ENCODE measurements at places on chromosomes 4 and X.

DNA sequence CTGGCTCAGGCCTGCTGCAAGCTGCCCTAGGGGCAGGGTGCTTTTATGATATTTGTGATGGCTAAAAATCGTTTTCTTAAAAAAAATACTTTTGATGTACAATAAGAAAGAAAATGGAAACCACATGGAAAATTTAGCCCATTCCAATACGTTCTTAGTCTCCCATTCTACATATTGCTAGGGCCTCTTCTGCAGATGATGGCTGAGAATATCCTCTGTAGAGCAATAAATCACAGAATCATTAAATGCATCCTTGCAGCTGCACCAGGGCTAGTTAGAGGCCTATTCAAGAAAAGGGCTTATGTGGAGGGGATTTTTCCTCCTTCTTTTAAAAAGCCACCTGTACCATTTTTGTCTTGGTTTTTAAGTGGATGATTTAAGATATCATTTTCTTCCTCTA lies 97.6 kb upstream of the C1GALT1C1 start:
- DNase-seq = no peak

- DNase-seq = no peak
Observed at GRCh38 chrX:72349190-72349589, 43.5 kb upstream of the CITED1 start.

DNA sequence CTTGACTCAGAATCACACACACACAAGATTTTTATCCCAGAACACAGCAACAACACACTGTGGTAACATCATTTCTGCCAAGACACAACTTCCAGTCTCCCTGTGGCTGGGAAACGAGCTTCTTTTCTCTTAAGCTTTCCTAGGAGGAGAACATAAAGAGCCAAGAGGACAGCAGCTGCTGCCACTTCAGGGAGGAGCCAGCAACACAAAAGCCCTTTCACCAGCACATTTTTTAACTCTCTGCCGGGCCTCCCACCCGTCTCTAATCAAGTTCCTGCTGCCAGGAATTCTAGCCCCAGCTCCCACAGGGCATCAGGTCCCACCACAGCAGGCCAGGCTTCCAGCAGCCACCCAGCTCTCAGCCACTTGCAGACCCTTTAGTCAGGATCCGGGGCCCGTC lies 22.4 kb downstream of the FAT1 start:
- no peak for DNase-seq

DNA sequence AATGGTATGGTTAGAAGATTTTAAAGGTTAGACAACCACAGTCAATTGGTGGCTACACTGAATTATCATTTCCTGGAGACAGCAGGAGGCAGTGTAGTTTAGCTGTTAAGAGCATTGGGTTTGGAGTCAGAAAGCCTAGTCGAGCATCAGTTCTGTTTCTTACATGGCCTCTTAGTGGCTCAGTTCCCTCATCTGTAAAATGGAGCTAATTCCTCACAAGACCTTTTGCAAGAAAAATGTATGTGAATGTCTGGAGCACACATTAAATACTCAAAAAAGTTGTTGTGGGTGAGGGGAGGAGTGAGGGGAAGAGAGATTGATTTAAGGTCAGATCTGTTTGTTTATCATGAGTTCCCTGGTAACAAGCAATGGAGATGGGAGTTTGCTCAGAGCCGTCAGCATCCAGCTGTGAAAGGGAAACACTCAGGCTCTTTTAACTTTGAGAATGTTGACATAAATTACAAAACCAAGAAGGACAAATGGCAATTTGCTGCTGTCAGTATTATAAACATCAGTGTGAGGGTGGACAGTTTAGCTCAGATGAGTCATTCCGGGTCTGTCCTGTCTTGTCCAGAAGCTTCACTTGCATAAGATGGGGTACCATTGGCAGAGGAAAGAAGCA lies 98.2 kb upstream of the PGRMC2 start:
- DNase-seq = no peak

- no peak for DNase-seq
Observed at GRCh38 chr4:118367872-118368271, 15.1 kb upstream of the PRSS12 start.

DNA sequence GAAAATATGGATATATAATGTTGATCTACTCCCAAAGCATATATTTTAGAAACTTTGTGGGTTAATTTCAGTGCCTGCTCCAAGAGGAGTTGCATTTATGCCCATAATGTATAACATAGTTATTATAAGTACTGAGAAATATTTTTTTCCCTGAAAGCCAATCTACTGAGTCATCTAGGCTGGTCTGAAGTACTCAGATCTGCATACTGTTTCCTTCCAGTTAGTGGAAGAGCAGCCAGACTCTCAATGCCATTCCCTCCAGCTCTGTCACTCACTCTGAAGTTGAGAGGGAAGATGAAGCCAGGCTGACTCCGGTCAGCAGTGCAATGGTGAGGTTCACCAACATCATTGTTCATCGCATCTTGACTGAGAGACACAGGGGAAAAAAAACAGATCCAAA lies 505.1 kb downstream of the PPARGC1A start:
- DNase-seq = no peak

- DNase-seq = no peak
Observed at GRCh38 chr4:54103190-54103574, 3.2 kb downstream of the GSX2 start.

- DNase-seq = no peak
Observed at GRCh38 chrX:129759576-129760061, 20.1 kb upstream of the SASH3 start.

GRCh38 chrX:135170877-135171519 lies at the start of gene CT55:
Gene CT55, minus strand, starts transcription at chrX:135171398. Its CDS starts 227 bp downstream, at chrX:135171171.
- DNase-seq = no peak

DNA sequence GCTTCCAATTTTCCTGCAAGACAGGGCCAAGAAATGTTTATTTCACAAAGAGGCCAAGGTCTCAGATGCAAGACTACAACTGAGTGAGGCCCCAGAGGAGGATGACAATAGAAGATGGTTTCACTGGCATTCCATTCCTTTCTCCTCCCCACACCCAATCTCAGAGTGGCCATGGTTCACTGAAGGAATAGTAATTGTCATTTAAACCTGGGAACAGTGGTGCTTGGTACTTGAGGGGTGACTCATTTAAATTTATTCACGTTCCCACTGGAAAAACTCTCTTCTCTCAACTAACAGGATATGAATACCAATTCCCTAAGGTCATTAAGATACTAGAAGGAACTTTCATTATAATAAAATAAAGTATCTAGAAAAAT lies 35.3 kb upstream of the CXCL8 start:
- DNase-seq = no peak

GRCh38 chr4:110869862-110870572 lies 247.1 kb upstream of the PITX2 start:
- DNase-seq = no peak

GRCh38 chrX:861921-862320 lies 231.3 kb downstream of the SHOX start:
- no peak for DNase-seq

DNA sequence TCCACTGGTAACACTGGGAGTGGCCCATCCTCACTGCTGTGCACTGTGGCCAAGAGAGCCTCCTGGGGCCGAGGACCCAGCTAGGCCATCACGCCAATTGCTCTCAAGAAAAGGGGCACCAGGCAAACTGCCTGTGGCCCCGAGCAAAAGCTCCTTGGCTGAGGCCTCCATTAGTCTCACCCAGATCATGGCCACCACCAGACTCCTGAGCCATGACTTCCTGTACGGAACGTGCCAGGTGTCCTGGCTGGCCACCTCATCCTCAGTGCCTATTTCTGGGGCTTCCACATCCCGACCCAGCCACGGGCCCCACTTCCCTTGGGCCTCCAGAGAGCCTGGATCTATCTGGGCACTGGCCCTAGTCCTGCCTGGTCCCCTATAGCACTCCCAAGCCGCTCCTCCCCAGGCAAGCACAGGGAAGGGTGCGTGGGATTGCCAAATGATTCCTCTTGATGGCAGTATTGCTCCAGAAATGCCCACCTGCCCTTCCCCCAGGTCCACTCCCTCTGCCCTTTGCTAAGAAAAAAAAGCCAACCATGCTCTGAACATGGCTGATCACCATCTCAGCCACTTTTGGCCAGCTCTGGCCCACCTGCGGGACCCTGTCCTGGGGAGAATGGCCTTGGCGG lies 212.6 kb upstream of the AGTR2 start:
- DNase-seq = no peak

DNA sequence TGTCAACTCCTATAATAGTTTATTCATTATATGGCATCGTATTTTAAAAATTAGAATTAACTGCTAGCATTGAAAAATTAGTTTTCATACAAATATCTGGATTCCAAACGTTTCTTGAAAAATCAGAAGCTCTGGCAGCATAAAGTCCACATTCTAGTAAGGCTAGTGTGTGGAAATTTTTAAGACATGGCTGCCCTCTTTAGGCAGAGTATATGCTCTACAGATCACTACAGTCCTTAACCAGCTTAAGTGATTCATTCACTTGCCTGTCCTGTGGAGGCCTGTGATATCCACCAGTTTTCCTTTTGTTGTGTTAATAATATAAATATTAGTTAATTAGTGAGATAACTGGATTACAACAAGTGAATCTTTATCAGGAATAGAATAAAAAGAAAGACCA lies 287.2 kb downstream of the OPHN1 start:
- DNase-seq = no peak

DNA sequence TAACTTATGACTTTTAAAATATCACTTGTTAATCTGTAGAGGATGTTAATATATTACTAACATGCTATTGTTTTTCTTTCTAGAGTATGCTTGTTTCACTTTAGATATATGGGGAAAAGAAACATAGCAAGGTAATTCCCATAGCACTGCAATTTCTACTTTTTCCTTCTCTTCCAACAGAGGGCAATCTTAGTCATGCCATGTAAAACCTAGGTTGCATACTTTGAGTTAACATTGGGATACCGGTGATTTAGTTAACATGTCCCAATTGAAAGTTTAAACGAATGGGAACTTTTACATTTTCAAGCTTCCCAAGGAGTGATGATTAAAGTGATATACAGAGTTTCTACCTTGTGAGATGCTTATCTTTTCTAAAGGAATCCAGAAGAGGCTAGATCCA lies 89.4 kb upstream of the IL13RA1 start:
- no peak for DNase-seq

DNA sequence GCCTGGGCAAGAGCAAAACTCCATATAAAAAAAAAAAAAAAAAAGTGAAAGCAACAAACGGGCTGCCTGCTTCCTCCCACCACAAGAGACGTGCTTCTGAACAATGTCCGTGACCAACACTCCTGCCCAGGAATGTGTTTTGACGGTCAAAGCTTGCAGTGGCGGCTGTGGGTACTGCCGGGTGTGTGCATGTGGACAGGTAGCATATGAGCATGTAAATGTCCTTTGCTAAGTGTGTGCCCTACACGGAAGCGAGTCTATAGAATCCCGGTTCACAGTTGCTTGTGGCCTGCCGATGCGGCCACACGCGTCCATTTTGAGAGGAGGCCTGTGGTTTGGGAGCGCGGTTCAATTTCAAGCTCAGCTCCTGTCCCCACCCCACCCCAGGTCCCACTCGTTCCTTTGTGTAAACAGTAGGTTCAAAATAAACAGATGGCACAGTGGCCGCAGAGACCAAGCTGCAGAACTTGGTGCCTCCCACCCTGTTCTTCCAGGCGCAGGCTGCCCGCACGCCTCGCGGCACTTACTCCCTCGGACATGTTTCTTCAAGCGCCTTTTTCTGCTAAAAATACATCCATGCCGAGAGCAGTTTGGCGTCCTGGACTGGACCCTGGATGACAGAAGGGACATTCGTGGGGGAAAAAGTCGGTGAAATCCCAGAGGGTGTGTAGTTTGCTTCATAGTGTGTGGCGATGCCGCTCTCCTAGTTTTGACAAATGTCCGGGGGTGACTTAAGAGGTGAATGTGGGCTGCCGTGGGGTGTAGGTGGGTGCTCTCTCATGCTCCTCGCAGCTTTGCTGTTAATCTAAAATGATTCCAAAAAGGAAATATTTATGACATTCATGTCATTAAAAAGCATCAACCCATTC lies 11.5 kb upstream of the NKX1-1 start:
- DNase-seq = no peak

GRCh38 chr4:162523171-162523570 lies 359.4 kb upstream of the FSTL5 start:
- DNase-seq = no peak

- DNase-seq = no peak
Observed at GRCh38 chrX:154734061-154734781, 16.7 kb downstream of the GAB3 start.

DNA sequence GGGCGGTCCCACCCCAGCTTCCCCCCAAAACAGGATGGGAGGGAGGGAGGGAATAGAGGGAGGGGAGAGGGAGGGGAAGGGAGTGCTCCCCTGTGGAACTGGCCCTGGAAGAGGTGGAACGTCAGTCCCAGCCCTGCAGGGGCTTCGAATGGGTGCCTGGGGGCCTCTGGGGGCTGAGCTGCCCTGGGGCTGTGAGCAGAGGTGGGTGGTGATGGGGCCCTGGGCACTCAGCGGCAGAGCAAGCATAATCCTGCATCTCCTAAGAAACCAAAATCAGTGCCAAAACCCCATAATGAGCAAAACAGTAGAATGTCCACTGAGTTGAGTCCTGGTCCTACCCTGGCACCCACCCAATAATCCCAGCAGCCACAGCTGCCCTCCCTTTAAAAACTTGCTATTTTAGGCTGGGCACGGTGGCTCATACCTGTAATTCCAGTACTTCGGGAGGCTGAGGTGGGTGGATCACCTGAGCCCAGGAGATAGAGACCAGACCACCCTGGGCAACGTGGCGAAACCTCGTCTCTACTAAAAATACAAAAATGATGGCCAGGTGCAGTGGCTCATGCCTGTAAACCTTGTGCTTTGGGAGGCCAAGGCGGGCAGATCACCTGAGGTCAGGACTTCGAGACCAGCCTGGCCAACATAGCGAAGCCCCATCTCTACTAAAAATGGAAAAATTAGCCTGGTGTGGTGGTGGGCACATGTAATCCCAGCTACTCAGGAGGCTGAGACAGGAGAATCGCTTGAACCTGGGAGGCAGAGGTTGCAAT lies 11.1 kb downstream of the DOK7 start:
- DNase-seq = no peak

DNA sequence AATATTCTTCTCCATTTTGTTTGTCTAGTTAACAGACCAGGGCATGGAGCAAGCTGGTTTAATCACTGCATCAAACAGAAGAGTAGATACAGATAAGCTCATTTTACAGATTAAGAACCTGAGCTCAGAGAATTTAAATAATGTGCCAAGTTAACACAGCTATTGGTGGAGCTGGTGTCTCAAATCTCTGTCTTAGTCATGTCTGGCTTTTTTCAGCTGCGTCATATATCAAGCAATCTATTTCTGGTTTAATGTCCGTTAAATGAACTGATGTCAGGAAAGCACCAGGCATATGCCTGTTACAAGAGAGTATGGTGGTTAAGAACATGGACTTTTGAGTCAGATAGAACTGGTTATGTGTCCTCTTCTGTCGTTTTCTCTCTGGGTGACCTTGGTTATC lies 79.8 kb upstream of the ADGRA3 start:
- no peak for DNase-seq

DNA sequence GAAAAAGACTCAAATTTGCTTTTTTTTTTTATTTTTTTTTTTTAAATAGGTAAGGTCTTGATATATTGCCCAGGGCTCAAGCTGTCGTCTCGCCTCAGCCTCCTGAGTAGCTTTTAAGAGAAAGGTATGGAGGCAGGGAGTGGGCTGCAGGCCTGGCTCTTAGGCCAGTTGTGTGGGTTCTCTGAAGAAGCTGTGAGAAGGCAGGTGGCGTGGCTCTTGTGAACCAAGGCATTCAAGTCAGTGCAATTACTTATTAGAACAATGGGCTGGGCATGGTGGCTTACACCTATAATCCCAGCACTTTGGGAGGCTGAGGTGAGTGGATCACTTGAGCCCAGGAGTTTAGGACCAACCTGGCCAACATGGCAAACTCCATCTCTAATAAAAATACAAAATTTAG lies 244.0 kb upstream of the SFRP2 start:
- DNase-seq = no peak

GRCh38 chrX:102983205-102983604 lies 46.1 kb downstream of the RAB40AL start:
- DNase-seq = no peak
